ENCODE measurements at places on chromosomes 11 and 22.

GRCh38 chr11:72354356-72355115 lies 79.8 kb downstream of the CLPB start:
- DNase-seq = peak; percentile 78

GRCh38 chr11:82936261-82936660 lies 34.7 kb downstream of the DDIAS start:
- no peak for DNase-seq

GRCh38 chr22:48188231-48188721 lies 1425.8 kb downstream of the TBC1D22A start:
- DNase-seq = no peak

- DNase-seq = no peak
Measured at GRCh38 chr22:43854786-43855271, 7.5 kb downstream of the SULT4A1 start.

DNA sequence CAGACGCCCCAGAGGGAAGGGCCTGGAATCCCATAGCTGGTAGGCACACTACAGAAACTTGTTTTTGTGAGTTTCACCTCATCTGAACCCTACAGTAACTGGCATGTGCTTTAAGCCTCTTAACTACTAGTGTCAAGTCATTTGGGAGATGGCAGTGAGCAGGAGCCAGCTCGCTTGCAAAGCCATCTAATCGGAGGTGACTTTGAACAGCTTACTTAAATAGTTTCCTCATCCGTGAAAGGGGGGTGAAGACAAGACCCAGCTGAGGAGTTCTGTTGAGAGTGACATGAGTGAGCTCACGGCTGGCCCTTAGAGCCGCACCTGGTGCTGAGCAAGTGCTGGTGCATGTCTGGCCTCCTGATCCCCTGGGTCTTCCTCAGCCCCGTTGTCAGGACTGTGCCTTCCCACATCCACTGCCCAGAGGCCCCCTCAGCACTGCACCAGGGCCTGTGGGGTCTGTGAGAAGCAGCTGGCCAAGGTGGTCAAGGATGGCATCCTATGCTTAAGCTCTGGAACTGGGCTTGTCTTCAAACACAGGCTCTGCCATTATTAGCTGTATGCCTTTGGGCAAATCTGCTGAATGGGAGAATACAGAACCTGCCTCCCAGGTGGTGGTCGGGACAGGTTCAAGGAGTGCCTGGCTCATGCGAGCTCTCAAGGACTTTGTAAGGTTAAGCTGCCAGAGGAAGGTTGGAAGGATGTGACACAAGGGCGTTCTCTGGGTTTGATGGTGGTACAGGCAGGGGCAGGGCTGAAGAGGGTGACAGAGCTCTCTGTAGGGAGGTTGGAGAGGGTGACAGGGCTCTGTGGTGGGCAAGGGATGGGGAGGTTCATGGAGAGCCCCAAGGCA lies 27.3 kb downstream of the INCENP start:
- DNase-seq = no peak

DNA sequence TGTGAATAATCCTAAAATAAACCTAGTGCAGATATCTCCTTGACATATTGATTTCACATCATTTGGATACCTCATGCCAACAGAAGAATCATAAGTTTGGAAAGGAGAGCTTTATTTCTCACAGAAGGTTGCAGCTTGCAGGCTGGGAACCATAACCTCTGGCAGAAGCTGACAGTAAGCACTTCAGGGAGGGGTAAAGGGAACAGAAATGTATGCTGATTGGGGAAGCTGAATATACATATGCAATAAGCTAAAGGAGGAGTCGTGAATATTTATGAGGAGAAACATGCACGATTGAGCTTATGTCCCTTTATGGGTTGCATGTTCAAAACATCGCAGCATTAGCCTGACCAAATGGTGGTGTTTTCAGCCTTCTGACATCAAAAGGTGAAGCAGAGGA lies 814.5 kb downstream of the TBC1D22A start:
- DNase-seq = no peak

DNA sequence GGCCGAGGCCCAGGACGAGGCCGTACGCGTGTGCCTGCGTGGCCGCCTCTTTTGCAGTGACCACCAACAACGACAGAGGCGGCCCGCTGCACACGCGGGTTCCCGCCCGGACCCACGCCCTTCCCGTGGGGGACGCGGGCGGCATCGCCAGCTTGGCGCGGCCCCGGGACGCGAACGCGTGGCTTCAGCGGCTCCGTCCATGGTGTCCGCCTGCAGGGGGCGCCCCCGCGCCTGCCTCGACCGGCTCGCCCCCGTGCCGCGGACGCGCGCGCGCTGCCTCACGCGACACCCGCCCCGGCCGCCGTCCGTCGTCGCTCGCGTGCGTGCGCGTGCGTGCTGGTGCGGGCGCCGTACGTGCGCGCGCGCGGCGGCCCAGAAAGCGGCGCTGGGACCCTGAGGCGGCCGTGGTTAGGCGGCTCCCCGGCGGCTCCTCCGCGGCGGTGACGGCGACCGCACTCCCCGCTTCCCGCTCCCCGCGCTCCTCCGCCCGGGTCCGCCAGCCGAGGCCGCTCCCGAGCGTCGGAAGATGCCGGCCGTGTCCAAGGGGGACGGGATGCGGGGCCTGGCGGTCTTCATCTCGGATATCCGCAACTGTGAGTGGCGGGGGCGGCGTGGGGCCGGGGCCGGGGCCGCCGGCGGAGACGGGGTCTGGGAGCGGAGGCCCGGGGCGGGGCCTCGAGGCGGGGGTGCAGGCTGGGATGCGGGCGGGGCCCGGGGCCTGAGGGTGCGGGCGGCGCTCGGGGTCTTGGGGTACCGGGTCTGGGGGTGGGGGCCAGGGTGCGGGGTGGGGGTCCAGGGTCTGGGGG lies at the start of gene AP2A2:
Gene AP2A2, plus strand, starts transcription at position 375 of the 806 bp plus-strand sequence. Its CDS starts 152 bp downstream, at position 527.
- peak; percentile 88 for DNase-seq

- DNase-seq = no peak
Measured at GRCh38 chr22:44880610-44881290, 128.4 kb downstream of the ARHGAP8 start.

- DNase-seq = no peak
Measured at GRCh38 chr11:12951376-12951775, 57.7 kb upstream of the RASSF10 start.

DNA sequence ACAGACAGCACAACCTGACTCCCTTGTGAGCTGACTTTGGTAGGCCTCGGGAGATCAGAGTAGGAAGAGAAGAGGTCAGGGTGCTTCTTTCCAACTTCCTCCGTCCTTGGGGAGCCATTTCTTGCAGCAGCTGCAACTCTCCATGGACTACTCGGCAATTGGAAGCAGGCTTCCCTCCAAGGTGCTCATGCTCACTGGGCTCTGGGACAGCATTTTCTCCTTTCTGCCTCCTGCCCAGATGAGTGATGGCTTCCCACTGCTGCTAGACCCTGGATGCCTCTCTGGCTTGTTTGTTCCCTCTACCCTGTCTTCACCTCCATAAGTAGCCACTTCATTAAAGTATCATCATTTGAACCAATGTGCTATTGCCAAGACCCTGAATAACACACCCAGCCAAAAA lies 8.2 kb upstream of the PRSS23 start:
- DNase-seq = no peak

DNA sequence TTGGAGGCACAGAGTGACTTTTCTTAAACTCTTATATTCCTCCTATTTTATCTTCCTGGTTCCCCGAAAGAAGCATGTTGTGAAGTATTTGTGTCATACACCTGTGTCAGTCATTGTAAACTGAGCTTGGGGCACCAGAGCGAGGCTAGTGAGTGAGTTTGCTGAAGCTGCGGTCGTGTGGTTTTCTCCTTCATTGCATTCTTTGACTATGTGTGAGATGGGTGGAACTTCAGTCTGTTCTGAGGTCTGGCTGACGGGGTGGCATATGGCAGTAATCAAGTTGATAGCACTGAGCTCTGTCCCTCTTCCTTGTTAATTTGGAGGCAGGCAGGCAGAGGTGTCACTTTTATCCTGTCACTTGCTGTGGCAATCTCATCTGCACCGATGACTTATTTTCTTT lies 4.2 kb downstream of the VPS26B start:
- no peak for DNase-seq

- no peak for DNase-seq
Measured at GRCh38 chr11:71301858-71302533, 49.6 kb upstream of the SHANK2 start.

DNA sequence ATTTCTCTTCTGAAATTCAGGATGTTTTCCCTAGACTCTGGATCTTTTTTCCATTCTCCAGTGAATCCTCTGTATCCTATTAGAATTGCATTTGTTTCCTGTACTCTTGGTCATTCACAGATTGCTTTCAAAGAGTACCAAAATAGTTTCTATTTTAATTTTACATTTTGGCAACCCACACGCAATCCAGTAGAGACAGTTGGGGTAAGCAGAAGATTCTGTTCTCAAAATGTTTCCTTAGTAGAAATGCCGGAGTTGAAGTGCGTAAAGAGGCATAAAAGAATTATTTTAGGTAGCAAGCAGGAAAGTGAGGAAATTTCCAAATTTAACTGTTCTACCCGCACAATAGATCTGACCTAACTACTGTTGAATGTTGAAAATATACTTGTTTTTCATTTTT lies 842.4 kb downstream of the LUZP2 start:
- DNase-seq = no peak

DNA sequence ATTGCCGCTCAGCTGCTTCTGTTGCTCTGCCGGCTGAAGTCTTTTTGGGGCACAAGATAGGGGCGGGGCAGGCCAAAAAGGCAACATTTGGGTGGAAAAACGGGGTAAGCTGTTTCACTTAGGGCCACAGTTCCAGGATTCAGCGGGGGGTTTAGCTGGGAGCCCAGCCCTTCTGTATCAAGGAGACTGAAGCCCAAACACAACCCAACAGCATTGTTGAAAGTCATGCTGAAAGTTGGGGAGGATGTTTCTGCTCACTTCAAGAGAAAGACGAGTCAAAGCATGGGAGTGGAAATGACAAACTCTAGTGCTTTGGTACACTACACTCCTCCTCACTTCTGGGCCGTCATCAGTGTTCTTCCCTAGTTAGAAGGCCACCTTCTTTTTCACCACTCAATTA lies 56.1 kb upstream of the GNAZ start:
- DNase-seq = no peak

- DNase-seq = no peak
Measured at GRCh38 chr11:119782006-119782738, 53.2 kb upstream of the NECTIN1 start.

DNA sequence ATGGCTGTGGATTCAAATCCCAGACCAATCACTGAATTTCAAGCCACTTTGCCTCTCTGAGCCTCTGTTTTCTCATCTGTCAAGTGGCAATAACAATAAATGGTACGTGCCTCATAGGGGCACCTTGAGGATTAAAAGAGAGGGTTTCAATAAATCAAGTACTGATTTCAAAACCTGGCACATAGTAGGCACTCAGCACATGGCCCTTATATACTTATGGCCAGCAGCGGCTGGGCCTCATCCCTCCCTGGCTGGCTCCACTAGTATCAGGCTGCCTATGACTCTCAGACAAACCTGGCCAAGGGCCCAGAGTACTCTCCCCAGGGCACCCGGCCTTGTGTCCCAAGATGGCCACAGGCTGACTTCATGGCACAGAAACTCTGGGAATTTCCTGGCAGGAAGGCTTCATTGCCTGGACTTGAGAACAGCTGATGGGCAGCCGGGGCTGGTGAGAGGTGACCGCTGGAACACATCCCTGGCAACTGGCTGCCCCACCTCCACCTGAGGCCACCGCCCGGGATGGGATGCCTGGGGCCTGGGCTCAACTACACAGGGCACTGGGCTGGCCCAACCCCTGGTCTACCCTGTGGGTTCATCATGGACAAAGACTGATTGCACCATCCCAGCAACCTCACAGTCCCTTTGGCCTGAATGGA lies 3.4 kb downstream of the FADS3 start:
- no peak for DNase-seq

DNA sequence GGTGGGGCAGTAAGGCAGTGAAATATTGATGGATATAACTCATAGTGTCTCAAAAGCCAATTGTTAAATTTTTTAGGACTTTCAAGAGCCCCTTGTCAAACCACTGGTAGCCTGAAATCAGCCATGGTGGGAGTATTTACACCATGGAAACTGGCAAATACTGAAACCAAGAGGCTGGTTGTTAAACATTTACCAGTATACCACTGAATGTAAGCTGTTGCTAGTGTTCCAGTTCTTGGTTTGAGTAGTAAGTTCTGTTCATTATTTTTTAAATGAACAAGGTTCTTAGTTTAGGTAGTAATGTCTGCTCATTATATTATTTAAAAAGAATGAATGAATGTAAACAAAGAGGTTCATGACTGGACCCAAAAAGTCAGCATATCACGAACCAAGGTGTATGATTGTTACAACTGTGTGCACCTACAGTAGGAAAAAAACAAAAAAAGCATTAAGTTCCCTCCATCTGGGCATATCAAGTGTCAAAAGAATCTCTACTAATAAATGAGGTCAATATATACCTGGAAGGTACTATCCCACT lies 4.5 kb upstream of the EIF3F start:
- DNase-seq = no peak

DNA sequence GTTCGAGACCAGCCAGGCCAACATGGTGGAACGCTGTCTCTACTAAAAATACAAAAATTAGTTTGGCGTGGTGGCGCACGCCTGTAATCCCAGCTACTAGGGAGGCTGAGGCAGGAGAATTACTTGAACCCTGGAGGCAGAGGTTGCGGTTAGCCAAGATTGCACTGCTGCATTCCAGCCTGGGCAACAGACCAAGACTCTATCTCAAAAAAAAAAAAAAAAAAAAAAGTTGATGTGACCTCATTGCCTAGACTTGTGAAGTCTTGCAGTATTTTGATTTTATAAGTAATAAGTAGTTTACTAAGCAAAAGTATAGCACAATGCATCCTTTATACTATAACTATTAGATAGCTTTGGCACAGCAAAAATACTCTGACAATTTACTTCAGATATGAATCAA lies 9.9 kb upstream of the CUL5 start:
- DNase-seq = no peak

DNA sequence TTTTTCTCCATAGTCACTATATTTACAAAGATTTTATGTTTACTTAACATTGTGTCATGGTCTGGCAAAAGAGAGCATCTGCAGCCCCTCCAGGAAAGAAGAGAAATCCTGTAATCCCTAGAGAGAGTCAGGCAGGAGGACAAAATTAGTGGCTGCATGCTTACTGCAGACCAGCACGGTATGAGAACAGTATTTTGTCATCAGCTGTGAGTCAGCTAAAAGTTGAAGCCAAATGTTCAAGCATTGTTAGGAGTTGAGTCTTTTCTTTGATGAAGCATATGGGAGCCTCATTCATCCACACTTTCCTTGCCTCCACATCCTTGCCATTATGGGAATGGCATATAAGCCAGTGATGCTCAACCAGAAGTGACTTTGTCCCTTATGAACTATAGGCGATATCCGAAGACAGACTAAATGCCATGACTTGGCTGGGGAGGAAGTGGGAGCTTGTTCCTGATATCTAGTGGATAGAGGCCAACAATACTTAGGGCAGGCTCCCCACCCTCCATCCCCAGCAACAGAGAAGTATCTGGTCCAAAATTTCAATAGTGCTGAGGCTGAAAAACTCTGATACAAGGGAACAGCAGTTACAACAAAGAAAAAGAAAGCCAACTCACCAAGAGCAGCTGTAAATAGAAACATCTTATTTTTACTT lies 112.0 kb upstream of the OR5AK2 start:
- no peak for DNase-seq

GRCh38 chr22:39174498-39175352 lies 22.2 kb upstream of the CBX7 start:
- DNase-seq = peak; percentile 68

GRCh38 chr11:15539645-15540044 lies 424.9 kb downstream of the INSC start:
- no peak for DNase-seq
